CD14-positive monocyte (primary cell): ENCODE measurements at places on chromosomes 16 and 17.
A peak's percentile ranks its signal among the peaks of the same experiment; 100 is the strongest.

DNA sequence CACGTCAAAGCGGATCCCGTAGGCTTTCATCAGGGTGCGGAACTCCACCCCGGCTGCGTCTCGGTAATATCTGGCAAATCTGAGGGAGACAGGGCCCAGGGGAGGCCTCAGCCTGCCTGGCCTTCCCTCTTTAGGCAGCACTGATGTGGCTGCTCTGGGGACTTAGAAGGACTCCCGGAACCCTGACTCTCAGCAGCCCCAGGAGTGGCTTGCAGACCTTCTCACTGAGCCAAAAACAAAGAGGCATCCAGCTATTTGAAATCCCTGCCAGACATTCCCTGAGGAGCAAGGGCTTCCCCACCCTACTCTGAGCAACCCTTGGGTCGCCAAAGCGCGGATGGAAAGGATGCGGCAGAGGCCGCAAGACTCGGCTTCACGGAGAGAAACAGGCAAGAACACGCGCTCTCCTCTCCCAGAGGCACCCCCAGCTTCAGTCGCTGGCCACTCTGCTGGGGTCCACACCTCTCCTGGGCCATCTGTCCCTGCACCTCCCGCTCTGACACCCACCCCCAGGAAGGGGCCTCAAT is 7.9 kb downstream of the P2RX5 start:
- DNase-seq, result no peak

GRCh38 chr17:77772461-77772897 is 186.0 kb upstream of the TNRC6C start:
- DNase-seq, result peak; percentile 35

GRCh38 chr16:67862623-67863583 is 9.9 kb upstream of the EDC4 start:
- DNase-seq, result no peak

DNA sequence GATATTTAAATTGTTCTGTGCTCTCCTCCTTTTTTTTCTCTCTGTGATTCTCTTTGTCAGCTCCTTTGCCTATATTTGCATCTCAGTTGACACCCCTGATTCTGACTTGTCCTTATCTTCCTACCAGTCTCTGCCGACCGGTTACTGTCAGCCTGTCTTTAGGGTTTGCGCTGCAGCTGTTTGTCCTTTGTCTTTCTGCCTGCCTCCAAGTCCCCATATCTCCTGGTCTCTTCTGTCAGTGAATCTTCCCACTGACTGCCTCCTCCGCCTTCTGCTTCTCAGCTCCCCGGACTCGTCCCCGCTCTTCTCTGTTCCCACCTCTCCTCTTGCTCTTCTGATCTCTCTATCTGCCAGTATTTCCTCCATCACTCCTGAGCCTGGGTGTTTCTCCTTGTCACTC is 5.2 kb downstream of the TLCD2 start:
- DNase-seq, result no peak

DNA sequence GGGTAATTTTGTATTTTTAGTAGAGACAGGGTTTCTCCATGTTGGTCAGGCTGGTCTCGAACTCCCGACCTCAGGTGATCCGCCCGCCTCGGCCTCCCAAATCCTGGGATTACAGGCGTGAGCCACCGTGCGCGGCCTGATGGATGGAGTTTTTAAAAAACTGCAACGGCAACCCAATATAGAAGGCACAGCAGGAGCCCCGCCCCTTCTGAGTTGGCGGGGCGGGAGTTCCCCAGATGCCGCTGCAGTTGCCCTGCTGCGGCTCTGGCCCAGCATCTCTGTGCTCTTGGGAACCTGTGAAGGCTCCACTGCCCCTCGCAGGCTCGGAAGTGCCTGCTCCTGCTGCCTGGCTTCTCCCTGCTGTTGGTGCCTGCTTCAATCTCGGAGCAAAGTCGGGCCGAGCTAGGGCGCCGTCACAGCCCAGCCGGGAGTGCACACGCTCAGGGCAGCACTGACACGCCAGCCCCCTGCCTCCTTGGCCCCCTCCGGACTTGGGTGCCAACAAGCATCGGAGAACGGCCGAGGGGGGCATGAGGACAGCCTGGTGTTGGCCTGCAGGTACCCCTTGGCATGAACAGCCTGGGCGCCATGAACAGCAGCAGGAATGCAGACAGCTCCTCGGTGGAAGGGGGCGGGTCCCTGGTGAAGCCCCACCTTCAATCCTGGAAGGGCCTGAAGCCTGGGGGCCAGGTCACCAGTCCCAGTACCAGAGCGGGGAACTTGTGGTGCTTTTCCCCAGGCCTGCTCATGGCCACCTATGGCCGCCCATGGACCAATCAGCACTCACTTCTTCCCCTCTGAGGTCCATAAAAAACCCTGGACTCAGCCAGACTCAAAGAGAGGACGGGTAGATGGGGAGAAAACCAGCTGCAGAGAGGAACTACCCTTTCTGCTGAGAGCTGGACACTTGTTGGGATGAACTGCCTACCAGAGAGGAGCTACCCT is 2.3 kb upstream of the NT5M start:
- peak; percentile 63 for DNase-seq

- DNase-seq, result no peak
Observed at GRCh38 chr16:49453983-49454382, 80.4 kb downstream of the C16orf78 start.

GRCh38 chr16:72112906-72113615 is 19.4 kb downstream of the DHX38 start:
- no peak for DNase-seq

GRCh38 chr17:4199818-4200402 is 56.9 kb downstream of the CYB5D2 start:
- DNase-seq, result peak; percentile 17

- DNase-seq, result peak; percentile 7
Observed at GRCh38 chr16:82156761-82157533, 13.1 kb downstream of the MPHOSPH6 start.

GRCh38 chr17:40337351-40337750 is 27.2 kb downstream of the GJD3 start:
- DNase-seq, result no peak

GRCh38 chr17:70021726-70022125 is 53.3 kb upstream of the KCNJ16 start:
- DNase-seq, result no peak

DNA sequence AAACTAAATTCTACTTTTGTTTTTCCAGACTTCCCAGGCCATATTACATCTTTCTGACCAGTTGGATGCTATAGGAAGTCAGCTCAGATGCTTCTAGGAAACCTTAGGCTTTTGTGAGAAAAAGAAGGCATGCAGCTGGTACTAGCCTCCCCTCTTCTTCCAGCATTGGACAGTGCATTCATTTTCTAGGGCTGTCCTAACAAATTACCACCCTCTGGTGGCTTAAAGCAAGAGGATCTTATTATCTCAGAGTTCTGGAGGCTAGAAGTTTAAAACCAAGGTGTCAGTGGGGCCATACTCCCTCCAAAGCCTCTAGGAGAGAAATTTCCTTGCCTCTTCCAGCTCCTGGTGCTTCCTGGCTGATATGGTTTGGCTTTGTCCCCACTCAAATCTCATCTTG is 467.8 kb downstream of the SLC39A11 start:
- DNase-seq, result no peak

GRCh38 chr17:12545877-12546513 is 119.7 kb upstream of the MYOCD start:
- DNase-seq, result no peak
